Pancreas (tissue), 10 donors: ENCODE measurements at places on chromosomes 3 and 15.

- no peak overlapping the region for H3K27ac ChIP-seq
- no peaks in the 10 kb centered on the region for H3K27me3 ChIP-seq
- no peaks in the 10 kb centered on the region for H3K36me3 ChIP-seq
- peaks cover 27% of the 10 kb centered on the region for H3K4me1 ChIP-seq
Observed at GRCh38 chr3:4756855-4757574, 222.2 kb upstream of the BHLHE40 start.

GRCh38 chr3:134927599-134927998 lies 132.5 kb downstream of the EPHB1 start:
- no peak for DNase-seq
- H3K36me3 ChIP-seq, result no peaks in the 10 kb centered on the region
- H3K27ac ChIP-seq, result no peak overlapping the region
- no peaks in the 10 kb centered on the region for H3K27me3 ChIP-seq
- H3K4me1 ChIP-seq, result no peaks in the 10 kb centered on the region
- no peak overlapping the region for H3K4me3 ChIP-seq

DNA sequence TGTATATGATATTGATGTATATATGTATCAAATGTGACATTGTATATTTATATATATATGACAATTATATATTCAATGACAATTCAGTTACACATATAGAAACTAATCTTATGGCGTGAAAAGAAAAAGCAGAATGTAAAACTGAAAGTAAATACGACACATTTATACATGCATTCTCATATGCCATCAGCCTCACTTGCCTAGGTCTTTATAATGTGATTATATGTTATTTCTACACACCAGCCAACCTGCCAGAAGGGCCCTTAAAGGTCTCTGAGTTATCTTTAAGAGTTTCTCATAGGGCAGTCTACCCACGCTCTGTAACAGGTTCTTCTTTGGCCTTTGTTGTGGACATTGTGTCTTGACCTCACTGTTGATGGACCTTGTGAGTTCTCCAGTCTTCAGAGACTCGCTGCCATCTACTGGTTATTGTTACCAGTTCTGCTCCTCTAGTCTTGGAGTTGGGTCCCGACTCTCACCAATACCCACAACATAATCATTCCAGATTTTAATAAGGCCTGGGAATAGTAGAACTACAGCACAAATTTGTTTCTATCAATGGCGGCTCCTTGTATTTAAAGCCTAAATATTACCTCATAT lies 371.5 kb upstream of the GOLIM4 start:
- DNase-seq, result no peak
- H3K27me3 ChIP-seq, result no peaks in the 10 kb centered on the region

DNA sequence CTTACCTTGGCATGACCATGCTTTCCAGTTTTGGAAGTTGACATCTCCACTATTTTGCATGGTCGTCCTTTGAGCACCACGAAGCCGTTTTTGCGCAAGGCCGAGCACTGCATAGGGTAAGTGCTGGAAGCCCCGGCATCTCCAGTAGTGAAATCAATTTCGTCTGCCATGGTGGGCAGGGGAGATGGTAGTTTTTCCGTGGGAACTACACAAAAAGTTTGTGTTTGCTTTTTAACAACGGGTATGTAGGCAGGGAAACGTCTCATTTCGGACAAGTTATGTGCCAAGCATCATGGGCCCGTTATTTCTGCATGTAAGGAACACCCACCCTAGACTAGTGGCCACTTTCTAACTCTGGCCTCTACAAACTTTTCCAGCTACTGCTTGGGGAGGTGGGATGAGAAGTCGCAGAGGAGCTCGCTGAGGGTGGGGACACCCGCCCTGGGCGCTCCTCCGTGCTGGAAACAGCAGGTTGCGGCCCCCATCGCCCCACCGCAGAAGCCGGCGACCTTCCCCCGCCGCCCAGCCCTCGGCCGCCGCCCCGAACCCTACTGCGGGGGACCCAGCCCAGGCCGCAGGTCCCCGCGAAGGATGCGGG lies 701 bp downstream of the EIF5A2 start:
- peak overlapping the region; percentile 44 for H3K27ac ChIP-seq
- H3K27me3 ChIP-seq, result no peaks in the 10 kb centered on the region
- H3K36me3 ChIP-seq, result no peaks in the 10 kb centered on the region
- DNase-seq, result peak; percentile 17
- peak overlapping the region; percentile 74 for H3K4me3 ChIP-seq

GRCh38 chr3:62164196-62164595 lies 209.2 kb downstream of the FEZF2 start:
- H3K27me3 ChIP-seq, result no peaks in the 10 kb centered on the region
- H3K4me1 ChIP-seq, result peaks cover 13% of the 10 kb centered on the region
- no peaks in the 10 kb centered on the region for H3K36me3 ChIP-seq

GRCh38 chr15:63458026-63458425 lies 46.4 kb upstream of the USP3 start:
- H3K27me3 ChIP-seq, result no peaks in the 10 kb centered on the region
- no peak for DNase-seq
- no peak overlapping the region for H3K27ac ChIP-seq
- H3K36me3 ChIP-seq, result no peaks in the 10 kb centered on the region
- H3K4me3 ChIP-seq, result no peak overlapping the region

DNA sequence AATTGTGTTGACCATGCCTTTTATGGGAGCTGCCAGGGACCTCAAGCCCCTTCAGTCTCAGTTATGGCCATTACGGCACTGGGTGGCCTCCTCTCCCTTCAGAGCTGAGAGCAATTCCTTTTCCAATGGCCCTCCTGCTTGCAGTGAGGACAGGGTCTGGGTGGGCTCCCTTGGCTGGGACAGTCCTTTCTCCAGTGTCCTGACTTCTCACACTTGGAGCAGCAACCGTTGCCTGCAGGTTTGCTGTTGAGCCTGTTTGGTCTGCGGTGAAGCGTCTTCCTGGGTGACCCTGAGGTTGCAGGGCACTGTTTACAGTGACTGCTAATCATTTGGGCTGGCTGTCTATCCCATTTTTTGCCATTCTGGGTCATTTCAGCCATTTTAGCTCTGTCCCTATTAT lies 3.5 kb upstream of the CCDC80 start:
- H3K4me1 ChIP-seq, result peaks cover 6% of the 10 kb centered on the region
- H3K27ac ChIP-seq, result no peak overlapping the region
- H3K4me3 ChIP-seq, result no peak overlapping the region
- no peaks in the 10 kb centered on the region for H3K36me3 ChIP-seq
- H3K27me3 ChIP-seq, result no peaks in the 10 kb centered on the region

DNA sequence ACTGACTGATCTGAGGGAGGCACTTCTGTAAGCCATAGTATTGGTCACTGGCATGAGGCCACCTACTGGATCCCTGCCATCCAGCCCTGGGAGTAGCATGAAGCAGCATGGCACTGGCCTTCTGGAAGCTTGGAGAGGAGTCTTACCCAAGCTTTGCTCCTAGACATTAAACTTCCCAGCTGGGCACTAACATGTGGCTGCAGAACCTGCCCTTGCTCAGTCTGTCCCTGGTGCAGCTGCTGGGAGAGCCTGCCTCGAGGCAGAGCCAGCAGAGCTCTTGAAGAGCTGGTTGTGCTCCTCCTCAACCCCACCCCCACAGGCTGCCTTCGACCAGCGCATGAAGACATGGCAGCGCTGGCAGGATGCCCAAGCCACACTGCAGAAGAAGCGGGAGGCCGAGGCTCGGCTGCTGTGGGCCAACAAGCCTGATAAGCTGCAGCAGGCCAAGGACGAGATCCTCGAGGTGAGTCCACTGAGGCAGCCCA lies 17.1 kb upstream of the SNX22 start:
- H3K4me1 ChIP-seq, result no peaks in the 10 kb centered on the region
- H3K27ac ChIP-seq, result no peak overlapping the region
- H3K36me3 ChIP-seq, result peaks cover 61% of the 10 kb centered on the region
- no peak overlapping the region for H3K4me3 ChIP-seq
- DNase-seq, result no peak

DNA sequence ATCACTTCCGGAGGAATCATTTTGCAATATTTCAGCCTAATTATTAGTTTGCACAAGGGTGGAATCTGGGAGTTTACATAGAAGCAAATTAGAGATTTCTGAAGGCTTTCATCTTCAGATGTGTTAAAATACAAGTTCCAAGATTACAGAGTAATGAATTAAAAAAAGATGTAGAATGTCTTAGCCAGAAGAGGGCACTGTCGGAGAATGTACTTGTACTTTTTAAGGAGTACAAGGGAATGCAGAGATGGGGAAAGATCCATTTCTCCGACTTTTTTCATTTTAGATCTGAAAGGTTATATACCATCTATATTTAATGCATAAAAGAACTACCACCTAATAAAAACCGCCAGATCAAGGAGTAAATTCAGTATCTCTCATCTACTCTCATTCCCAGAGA lies 43.1 kb upstream of the WDR5B start:
- no peak overlapping the region for H3K4me3 ChIP-seq
- DNase-seq, result no peak
- H3K27ac ChIP-seq, result no peak overlapping the region
- H3K4me1 ChIP-seq, result no peaks in the 10 kb centered on the region
- H3K36me3 ChIP-seq, result no peaks in the 10 kb centered on the region

- H3K4me1 ChIP-seq, result no peaks in the 10 kb centered on the region
- DNase-seq, result no peak
- H3K4me3 ChIP-seq, result no peak overlapping the region
- H3K27ac ChIP-seq, result no peak overlapping the region
Observed at GRCh38 chr3:14933820-14934425, 13.5 kb upstream of the NR2C2 start.

DNA sequence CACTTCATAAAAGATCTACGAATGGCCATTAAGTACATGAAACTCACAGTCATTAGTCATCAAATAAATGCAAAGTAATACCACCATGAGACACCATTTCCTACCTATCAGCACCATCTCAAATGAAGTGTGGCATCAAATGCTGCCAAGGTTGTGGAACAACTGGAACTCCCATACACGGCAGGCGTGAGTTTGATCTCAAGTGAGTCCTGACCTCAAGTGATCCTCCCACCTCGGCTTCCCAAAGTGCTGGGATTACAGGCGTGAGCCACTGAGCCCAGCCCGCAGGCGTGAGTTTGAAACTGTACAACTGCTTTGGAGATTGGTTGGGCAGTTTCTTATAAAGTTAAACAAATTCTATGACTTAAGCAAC lies 28.8 kb upstream of the HDAC11 start:
- H3K36me3 ChIP-seq, result no peaks in the 10 kb centered on the region
- no peaks in the 10 kb centered on the region for H3K27me3 ChIP-seq
- peak overlapping the region; percentile 40 for H3K4me3 ChIP-seq
- no peak overlapping the region for H3K27ac ChIP-seq
- H3K4me1 ChIP-seq, result peaks cover 4% of the 10 kb centered on the region
- DNase-seq, result peak; percentile 23

- no peaks in the 10 kb centered on the region for H3K27me3 ChIP-seq
- H3K4me3 ChIP-seq, result no peak overlapping the region
- no peak overlapping the region for H3K27ac ChIP-seq
Observed at GRCh38 chr3:139916271-139916670, 18.7 kb upstream of the CLSTN2 start.

DNA sequence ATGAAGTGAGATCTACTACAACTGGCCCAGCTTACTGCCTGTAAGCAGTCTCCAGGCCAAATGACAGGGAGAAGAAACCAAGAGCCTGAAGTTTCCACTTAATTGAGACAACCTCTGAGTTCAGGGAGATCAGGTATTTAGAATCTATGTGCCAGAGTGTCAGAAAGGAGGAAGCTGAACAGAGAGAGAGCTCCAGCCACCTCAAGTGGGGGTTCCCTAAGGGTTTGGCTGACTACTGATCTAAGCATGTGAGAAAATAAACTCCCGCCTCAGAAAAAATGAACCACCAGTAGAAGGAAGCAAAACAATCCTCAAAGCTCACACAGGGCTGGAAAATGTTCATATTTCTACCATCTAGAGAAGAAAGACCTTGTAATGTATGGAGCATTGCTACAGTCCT lies 25.0 kb downstream of the ADAM10 start:
- H3K27ac ChIP-seq, result no peak overlapping the region
- H3K27me3 ChIP-seq, result no peaks in the 10 kb centered on the region
- no peaks in the 10 kb centered on the region for H3K36me3 ChIP-seq
- no peak for DNase-seq

- H3K27me3 ChIP-seq, result no peaks in the 10 kb centered on the region
- no peak overlapping the region for H3K27ac ChIP-seq
- H3K4me1 ChIP-seq, result no peaks in the 10 kb centered on the region
- no peak overlapping the region for H3K4me3 ChIP-seq
- DNase-seq, result no peak
- H3K36me3 ChIP-seq, result no peaks in the 10 kb centered on the region
Observed at GRCh38 chr3:126835472-126836219, 131.6 kb downstream of the CHCHD6 start.

DNA sequence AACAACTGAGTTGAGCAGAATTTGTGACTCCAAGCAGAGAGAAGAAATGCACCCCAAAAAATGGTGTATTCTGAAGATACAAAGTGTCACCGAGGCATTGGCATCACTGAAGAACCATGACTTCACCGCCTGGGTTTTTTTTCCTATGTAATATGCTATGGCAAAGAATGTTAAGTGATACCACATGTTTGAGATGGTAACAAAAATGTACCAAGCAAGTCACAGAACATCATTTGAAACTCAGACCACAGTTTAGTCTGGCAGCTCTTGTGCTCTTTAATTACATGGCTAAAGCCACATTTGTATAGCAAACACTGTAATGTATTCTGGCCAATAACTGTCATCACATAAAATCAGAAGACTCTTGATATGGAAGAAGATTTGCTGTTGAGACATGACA lies 323.5 kb downstream of the ULK4 start:
- H3K4me3 ChIP-seq, result no peak overlapping the region
- H3K4me1 ChIP-seq, result no peaks in the 10 kb centered on the region
- DNase-seq, result no peak
- no peaks in the 10 kb centered on the region for H3K27me3 ChIP-seq
- no peaks in the 10 kb centered on the region for H3K36me3 ChIP-seq
- H3K27ac ChIP-seq, result no peak overlapping the region

DNA sequence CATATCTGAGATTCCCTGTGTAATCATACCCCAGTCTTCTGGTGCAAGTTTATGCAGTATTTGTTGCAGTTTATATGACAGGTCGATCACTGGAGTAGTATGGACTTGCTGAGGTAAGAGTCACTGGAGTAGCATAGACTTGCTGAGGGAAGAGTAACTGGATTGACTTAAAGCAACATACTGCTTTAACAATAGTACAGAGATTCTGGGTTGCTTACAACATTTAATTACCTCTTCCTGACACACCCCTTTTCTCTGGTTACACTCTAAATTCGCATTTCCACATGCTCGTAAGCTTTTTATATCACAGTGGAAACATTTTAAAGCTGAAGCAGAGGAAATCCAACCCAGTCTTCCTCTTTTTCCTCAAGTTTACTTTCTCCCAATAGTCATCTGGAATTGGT lies 11.8 kb downstream of the AAGAB start:
- H3K27me3 ChIP-seq, result no peaks in the 10 kb centered on the region
- peaks cover 9% of the 10 kb centered on the region for H3K4me1 ChIP-seq
- no peaks in the 10 kb centered on the region for H3K36me3 ChIP-seq
- H3K4me3 ChIP-seq, result no peak overlapping the region
